Aorta (tissue), 5 donors: ENCODE measurements at places on chromosomes 11 and 22. TPM values are rescaled to one million over a fixed set of nuclear protein-coding genes. Genes with fewer than 3 reads are reported as not detected.

DNA sequence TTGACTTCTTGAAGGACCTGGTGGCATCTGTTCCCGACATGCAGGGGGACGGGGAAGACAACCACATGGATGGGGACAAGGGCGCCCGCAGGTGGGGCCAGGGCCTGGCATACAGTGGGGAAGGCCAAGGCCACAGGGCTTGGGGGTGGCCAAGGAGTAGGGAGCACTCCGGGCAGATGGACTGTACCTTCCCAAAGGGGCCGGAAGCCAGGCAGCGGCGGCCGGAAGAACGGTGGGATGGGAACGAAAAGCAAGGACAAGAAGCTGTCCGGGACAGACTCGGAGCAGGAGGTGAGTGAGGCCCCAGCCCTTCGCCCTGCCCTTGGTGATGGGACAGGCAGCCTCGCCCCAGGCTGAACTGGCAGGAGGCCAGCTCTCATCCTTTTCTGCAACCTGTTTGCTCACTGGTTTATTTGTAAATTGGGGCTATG is 1.2 kb downstream of the DRAP1 start:
- no peaks in the 10 kb centered on the region for H3K27me3 ChIP-seq
- H3K36me3 ChIP-seq = no peaks in the 10 kb centered on the region
- H3K4me3 ChIP-seq = peak overlapping the region; percentile 51
- DNase-seq = no peak

- no peaks in the 10 kb centered on the region for H3K36me3 ChIP-seq
- no peak for DNase-seq
- no peak overlapping the region for H3K27ac ChIP-seq
- no peak overlapping the region for H3K4me3 ChIP-seq
These were observed 1232.3 kb downstream of the TBC1D22A start for GRCh38 chr22:47994601-47995263.

DNA sequence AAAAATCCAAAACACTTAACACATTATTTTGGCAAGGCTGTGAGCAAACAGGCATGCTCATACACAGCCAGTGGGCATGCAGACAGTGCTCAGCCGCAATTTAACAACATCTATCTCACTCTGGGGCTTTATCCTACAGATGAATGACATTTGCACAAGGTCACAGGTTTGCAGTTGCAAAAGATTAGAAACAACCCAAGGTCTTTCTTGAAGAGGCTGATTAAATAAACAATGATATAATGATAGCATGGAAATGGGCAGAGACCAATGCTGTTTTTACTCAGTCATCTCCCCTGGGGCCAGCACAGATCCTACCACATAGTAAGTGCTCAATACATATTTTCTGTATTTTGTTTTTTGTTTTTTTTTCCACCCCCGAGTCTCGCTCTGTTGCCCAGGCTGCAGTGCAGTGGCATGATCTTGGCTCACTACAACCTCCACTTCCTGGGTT is 9.4 kb downstream of the A4GALT start:
- no peak overlapping the region for H3K4me3 ChIP-seq
- H3K27me3 ChIP-seq = no peaks in the 10 kb centered on the region
- no peak for DNase-seq
- H3K36me3 ChIP-seq = no peaks in the 10 kb centered on the region
- H3K4me1 ChIP-seq = no peaks in the 10 kb centered on the region

The NLRP14 gene
- total RNA-seq = not detected

DNA sequence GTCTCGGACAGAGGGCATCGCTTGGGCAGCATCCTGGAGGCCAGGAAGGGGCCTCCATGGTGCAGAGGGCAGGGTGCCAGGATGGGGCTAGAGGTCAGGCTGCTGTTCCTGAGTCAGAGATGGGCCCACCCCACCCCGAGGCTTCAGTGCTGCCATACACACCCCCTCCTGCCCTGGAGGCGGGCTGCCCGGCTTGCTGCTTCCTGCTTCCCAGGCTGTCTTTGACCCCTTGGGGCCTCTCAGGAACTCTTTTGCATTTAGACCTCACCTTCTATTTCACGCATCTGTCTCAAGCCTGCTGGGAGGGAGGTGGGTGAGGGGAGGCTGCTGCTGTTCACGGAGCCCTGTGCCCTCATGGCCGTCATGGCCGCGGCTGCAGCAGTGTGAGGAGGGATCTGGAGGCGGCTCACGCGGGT is 6.6 kb upstream of the GRAMD4 start:
- DNase-seq = no peak
- no peak overlapping the region for H3K4me3 ChIP-seq
- no peak overlapping the region for H3K27ac ChIP-seq
- H3K27me3 ChIP-seq = no peaks in the 10 kb centered on the region
- no peaks in the 10 kb centered on the region for H3K36me3 ChIP-seq

GRCh38 chr11:73761403-73761945 is 600 bp upstream of the RAB6A start:
- DNase-seq = no peak
- peak overlapping the region; percentile 41 for H3K27ac ChIP-seq
- no peaks in the 10 kb centered on the region for H3K36me3 ChIP-seq
- no peak overlapping the region for H3K4me3 ChIP-seq
- no peaks in the 10 kb centered on the region for H3K4me1 ChIP-seq

The STX3 gene
- total RNA-seq = 22.5 TPM

- H3K36me3 ChIP-seq = no peaks in the 10 kb centered on the region
- no peaks in the 10 kb centered on the region for H3K27me3 ChIP-seq
- DNase-seq = no peak
- H3K4me1 ChIP-seq = no peaks in the 10 kb centered on the region
These were observed 102.4 kb upstream of the THY1 start for GRCh38 chr11:119525180-119525866.

DNA sequence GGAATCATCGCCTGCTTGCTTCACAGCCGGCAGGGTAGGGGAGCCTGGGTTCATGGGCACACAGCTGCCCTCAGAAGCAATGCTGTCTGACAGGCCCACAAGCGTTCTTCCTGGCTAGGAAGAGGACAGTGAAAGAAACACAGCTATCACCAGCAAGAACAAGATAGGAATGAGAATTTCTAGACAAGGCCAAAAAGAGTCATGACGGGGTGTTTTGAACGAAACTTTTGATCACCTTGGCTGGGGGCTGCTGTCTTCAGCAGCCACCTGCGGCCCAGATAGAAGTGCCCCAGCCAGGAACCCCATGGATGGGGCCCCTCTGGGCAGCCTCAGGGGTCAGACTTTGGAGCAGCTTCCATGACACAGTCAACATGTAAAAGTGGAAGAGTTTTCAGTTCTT is 41.8 kb downstream of the GAB4 start:
- no peaks in the 10 kb centered on the region for H3K36me3 ChIP-seq
- DNase-seq = no peak
- no peak overlapping the region for H3K27ac ChIP-seq
- H3K4me3 ChIP-seq = no peak overlapping the region
- H3K27me3 ChIP-seq = no peaks in the 10 kb centered on the region

DNA sequence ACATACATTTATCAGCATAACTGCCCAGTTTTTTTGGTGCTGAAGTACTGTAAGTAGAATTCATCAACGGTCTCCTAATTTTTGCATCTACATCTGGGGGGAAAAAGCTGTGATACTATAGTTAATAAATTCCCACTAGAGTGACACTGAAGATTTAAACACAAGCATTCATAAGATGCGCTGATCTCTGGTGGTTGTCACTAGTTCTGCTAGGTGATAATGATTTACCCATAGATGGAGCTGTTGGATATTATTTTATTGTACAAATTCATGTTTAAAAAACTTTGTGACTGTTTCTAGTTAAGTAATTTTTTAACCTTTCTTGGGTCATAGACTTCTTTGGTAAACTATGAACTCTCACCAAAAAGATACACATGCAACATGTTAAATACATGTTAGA is 106.6 kb downstream of the EMSY start:
- no peak overlapping the region for H3K4me3 ChIP-seq
- no peaks in the 10 kb centered on the region for H3K27me3 ChIP-seq
- DNase-seq = no peak
- no peaks in the 10 kb centered on the region for H3K4me1 ChIP-seq
- no peak overlapping the region for H3K27ac ChIP-seq

DNA sequence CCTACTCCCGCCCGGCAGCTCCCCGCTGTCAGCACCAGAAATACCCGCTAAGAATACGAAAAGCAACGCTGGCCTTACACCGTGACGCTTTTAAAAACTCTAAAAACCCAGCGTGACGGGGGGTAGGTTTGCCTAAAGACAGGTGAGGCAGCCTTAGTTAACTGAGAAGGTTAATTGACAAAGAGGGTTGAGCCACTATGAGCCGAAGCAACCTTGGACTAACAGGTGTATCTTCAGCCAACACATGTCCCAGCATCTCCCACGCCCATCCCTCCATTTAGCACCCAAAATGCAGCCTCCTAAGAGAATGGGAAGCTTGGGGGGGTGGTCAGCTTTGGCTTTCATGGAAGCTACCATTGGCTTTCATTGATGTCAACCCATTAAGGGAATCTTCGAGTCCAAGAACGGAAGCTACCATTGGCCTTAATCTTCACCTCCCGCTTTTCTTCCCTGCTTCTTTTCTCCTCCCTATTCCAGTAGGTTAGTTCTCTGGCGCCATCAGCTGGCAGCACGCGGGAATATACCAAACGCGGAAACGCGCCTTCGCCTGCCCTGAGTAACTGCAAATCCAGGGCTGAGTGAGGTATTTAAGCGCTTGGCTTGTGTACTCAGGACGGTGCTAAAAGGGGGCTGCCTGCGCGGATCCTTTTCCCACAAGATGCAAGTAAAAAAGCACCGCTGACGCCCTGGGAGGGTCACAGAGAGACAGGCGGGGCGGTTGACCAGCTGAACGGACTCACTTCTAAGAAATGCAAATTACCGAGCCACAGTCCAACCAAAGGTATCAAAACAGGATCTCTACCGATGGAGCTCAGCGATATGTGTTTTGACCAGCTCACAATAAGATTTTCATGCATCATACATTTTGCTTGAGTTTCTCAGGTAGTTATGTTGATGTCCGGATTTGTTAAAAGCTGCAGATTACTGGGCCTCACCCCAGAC is 38.5 kb upstream of the GLYATL1 start:
- no peaks in the 10 kb centered on the region for H3K27me3 ChIP-seq
- no peaks in the 10 kb centered on the region for H3K36me3 ChIP-seq
- H3K4me3 ChIP-seq = no peak overlapping the region
- no peak overlapping the region for H3K27ac ChIP-seq

- H3K27ac ChIP-seq = no peak overlapping the region
- DNase-seq = no peak
- H3K36me3 ChIP-seq = no peaks in the 10 kb centered on the region
- no peaks in the 10 kb centered on the region for H3K27me3 ChIP-seq
- peak overlapping the region; percentile 73 for H3K4me3 ChIP-seq
These were observed 39.3 kb downstream of the ETS1 start for GRCh38 chr11:128547946-128548648.

The CNTF gene
- total RNA-seq = 3.1 TPM

DNA sequence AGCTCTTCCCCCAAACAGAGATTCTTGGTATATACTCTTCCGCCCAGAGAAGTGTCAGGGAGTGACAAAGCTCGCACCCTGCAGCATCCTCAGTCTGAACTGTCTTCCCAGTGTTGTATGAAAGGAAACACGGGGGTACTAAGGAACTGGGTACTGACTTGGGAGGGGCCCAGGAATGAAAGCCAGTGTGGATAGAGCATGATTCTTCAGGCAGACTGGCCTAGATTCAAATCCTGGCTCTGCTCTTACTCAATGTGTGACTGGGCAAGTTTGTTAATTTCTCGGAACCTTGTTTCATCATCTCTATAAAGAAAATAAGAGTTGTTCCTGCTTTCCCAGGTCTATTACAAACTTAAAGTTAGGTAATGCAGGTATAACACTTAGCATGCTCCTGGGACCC is 266.0 kb upstream of the NARS2 start:
- H3K4me1 ChIP-seq = no peaks in the 10 kb centered on the region
- no peaks in the 10 kb centered on the region for H3K36me3 ChIP-seq
- H3K27me3 ChIP-seq = no peaks in the 10 kb centered on the region
- H3K27ac ChIP-seq = no peak overlapping the region
- no peak for DNase-seq

- H3K27me3 ChIP-seq = no peaks in the 10 kb centered on the region
- no peak overlapping the region for H3K27ac ChIP-seq
- no peaks in the 10 kb centered on the region for H3K36me3 ChIP-seq
- no peak for DNase-seq
These were observed 235.5 kb upstream of the ANO3 start for GRCh38 chr11:26096451-26096850.

- H3K4me1 ChIP-seq = no peaks in the 10 kb centered on the region
- H3K4me3 ChIP-seq = no peak overlapping the region
- no peak overlapping the region for H3K27ac ChIP-seq
- DNase-seq = no peak
These were observed 580.1 kb downstream of the BUD13 start for GRCh38 chr11:116192509-116193210.

The GAB2 gene
- total RNA-seq = 80.9 TPM

The OR56A1 gene
- total RNA-seq = not detected

- no peak overlapping the region for H3K27ac ChIP-seq
- DNase-seq = no peak
These were observed 26.1 kb downstream of the SMCO4 start for GRCh38 chr11:93517041-93517440.

GRCh38 chr11:45724153-45724552 is 58.7 kb upstream of the CHST1 start:
- no peaks in the 10 kb centered on the region for H3K27me3 ChIP-seq
- H3K27ac ChIP-seq = no peak overlapping the region
- H3K4me1 ChIP-seq = no peaks in the 10 kb centered on the region
- no peaks in the 10 kb centered on the region for H3K36me3 ChIP-seq
- H3K4me3 ChIP-seq = no peak overlapping the region

DNA sequence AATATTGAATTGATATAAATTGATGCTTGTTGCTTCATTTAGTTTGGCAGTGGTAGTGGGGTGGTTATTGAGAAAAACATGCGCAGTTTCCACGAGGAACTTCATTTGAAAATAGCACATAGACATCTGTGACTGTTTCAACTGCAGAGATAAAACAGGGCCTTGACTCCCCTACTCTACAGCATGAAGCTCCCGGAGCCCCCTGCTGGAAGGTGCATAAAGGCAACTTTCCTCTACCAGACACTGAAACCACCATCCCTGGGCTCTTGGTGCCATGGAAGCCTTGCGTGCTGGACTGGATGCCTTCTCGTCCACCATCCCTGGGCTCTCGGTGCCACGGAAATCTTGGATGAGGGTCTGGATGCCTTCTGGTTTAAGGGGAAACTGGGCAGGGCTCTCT is 195.9 kb downstream of the CSNK2A3 start:
- no peaks in the 10 kb centered on the region for H3K27me3 ChIP-seq
- H3K27ac ChIP-seq = no peak overlapping the region
- no peak overlapping the region for H3K4me3 ChIP-seq
- no peak for DNase-seq
- no peaks in the 10 kb centered on the region for H3K4me1 ChIP-seq

DNA sequence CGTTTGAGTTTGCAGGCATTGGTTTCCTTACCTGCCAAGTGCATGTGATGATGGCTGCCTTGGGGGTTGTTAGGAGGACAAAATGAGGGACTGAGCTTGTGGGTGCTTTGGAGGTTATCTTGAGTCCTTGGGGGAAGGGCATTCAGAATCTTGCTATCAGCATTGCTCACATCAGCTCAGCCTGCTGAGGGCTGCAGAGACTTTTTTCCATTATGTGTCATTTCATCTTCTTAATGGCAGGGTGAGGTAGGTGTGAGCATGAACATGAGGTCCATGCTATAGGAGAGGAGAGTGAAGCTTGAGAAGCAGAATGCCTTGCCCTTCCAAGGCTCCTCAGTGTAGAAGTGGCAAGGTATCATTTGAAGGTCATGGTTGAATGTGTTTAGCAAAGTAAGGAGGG is 112.3 kb downstream of the MIAT start:
- H3K36me3 ChIP-seq = no peaks in the 10 kb centered on the region
- H3K4me1 ChIP-seq = no peaks in the 10 kb centered on the region
- H3K27ac ChIP-seq = no peak overlapping the region
- H3K4me3 ChIP-seq = no peak overlapping the region

- H3K27me3 ChIP-seq = no peaks in the 10 kb centered on the region
- H3K4me3 ChIP-seq = no peak overlapping the region
- no peak for DNase-seq
- H3K27ac ChIP-seq = no peak overlapping the region
These were observed 3.9 kb upstream of the MYH9 start for GRCh38 chr22:36391638-36392037.

The TSGA10IP gene
- not detected for total RNA-seq
